Hematopoietic multipotent progenitor cell treated with erythropoietin and hydrocortisone succinate and interleukin-3 and kit ligand, for 15 days (in vitro differentiated cells): ENCODE measurements at places on chromosomes 12 and 14.
A peak's percentile ranks its signal among the peaks of the same experiment; 100 is the strongest.

DNA sequence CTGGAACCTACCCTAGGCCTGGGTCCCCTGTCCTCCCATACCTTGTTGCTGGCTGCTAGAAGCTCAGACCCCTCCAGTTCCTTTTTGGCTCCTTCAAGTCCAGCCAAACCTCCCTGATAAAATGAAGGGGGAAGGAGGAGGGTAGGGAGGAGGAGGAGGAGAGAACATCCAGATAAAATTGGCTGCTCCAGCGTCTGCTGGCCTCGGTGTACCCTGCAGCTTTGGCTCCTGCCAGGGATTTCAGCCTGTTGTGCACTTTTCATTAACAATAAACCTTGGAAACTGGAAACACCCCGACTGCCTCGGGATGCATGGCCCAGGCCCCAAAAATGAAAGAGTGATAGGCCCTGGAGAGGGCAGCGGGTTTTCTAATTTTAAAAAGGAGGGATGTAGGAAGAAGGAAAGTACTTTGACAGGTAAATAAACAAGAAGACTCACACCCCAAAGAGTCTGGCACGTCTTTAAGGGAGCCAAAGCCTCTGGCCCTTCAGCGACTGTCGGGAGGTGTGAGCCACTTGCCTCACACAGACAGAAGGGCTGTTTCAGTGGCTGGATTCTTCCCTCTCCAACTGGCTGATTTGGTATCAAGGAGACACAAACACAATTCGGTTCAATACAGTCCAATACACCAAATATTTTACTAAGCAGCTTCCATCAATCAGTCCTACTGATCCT lies 49.8 kb downstream of the NUAK1 start:
- no peak for DNase-seq

- no peak for DNase-seq
Measured at GRCh38 chr12:69278814-69279782, 39.7 kb downstream of the CPSF6 start.

DNA sequence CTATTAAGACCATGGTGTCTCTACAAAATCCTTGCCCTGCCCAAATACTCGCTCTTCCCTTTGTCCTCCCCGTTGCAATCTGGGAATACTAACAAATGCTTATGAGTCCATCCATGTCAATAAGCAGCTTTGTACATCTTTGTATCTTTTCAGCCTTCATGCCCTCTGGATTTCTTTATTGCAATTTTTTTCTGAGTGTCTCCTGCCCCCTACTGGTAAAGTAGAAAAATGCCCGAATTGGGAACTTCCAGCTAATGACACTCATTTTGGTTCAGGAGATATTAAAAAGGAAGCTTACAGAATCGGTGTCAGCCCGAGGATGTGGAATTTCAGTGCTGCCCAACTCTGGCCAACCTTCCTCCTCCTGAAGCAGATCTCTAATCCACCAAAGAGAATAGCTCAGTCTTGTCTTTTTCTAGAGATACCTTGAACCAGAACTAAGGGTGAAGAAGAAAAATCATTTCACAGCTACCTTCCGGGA lies 46.0 kb downstream of the SH2B3 start:
- peak; percentile 83 for DNase-seq

GRCh38 chr12:45298721-45299692 lies 83.1 kb downstream of the ANO6 start:
- DNase-seq = no peak

DNA sequence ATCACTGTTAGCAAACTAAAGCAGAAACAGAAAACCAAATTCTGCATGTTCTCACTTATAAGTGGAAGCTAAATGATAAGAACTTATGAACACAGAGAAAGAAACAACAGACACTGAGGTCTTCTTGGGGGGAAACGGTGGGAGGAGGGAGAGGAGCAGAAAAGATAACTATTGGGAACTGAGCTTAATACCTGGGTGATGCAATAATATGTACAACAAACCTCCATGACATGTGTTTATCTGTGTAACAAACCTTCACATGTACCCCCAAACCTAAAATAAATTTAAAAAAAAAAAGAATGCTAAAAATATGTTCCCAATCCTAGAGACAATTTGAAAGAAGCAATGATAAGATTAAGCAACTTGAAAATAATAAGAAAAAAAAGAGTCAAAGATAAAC lies 89.5 kb downstream of the SOX5 start:
- DNase-seq = no peak

GRCh38 chr12:130179621-130180020 lies 17.4 kb downstream of the FZD10 start:
- no peak for DNase-seq

DNA sequence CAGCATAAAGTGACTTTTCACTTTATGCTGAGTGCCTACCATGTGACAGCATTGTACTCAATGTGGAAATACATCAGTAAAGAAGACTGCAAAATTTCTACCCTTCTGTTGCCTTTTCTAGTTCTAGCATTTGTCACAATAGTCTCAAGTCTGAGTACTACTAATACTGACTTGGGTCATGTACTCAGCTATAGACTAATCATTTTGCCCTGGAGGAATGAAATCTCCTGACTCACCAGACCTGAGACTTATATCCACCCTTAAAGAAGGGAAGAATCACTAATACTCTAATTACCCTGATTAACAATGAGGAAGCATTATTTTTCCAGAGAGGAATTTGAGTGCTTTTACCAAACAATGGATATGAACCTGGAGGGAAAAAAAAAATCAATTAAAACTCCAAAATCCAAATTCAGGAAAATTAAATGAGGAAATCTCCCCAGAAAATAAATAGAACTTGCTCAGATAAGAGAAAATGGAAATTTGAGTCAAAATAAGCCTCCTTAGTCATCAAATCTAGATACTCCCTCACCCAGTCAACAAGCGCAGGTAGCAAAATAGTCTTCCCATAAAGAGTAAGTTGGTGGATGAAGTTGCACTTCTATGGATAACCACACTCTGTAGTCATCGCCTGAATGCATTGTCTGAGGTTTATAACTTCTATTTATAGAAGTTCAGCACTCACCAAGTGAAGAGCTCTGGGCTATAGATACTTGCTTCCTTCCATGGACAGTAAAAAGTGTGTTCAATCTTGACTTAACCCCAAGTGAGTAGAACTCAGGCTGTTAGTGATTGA lies 386.6 kb downstream of the SYT1 start:
- no peak for DNase-seq

GRCh38 chr12:15044471-15044870 lies 71.6 kb downstream of the PDE6H start:
- DNase-seq = no peak

GRCh38 chr12:132771126-132771838 lies 9.7 kb upstream of the ANKLE2 start:
- DNase-seq = no peak

- no peak for DNase-seq
Measured at GRCh38 chr12:88419794-88420193, 160.5 kb downstream of the KITLG start.

- DNase-seq = no peak
Measured at GRCh38 chr12:60977966-60978365, 1282.2 kb upstream of the USP15 start.

DNA sequence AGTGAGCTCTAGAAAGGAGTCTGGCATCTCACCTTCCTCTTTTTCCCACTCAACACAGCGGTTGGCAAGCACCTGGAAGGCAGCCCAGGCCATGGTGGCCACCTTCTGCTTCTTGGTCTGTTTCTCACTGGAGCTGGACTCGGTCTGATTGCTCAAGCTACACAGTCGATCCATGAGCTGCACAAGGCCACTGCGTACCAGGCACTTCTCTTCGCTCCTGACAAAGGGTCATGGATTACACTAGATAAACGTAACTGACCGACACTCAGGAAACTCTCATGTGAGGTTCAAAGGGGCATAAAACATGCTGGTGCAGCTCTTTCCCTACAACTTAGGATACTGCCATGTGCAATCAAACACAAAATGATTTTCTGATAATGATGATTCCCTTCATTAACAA lies 113.7 kb downstream of the TRAFD1 start:
- no peak for DNase-seq

- DNase-seq = no peak
Measured at GRCh38 chr12:107080299-107080698, 13.1 kb downstream of the CRY1 start.

- DNase-seq = no peak
Measured at GRCh38 chr14:83611491-83611890, 1918.5 kb upstream of the FLRT2 start.

GRCh38 chr12:8823565-8824300 lies 1.3 kb downstream of the A2ML1 start:
- DNase-seq = peak; percentile 67

DNA sequence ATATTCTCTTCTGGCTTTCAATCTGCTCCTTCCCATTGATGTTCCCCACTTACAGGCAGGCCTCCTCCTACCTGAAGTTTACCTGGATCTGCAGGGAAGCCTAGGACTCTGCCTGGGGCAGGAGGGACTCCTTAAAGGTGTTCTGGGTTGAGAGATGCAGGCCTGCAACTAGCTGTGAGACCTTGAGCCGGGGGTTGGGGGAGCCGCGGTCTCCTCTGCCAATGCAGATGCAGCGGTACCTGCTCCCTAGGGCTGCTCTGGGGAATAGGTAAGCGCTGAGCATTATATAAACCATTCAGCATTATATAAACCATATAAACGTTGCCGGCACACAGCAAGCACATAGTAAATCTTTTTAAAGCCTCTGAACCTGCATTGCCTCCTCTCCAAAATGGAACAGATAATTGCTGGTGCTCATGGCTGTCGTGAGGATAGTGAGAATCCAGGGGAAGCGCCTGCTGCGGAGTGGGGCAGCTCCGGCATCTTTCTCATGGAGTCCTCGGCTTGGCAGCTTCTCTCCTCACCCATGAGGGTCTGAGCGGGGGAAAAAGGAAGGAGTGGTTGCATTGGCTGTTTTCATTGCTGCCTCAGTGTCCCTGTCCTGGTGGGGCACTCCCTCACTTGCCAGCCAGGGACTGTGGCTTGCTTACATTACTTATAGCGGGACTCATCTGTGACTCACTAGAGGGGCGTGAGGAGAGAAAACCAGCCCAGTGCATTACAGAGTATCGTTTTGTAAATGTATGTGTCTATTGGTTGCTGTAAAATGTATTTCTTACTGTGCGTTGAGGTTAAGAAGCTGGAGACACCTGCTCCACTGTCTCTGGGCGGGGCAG lies 12.5 kb upstream of the KRT80 start:
- no peak for DNase-seq

DNA sequence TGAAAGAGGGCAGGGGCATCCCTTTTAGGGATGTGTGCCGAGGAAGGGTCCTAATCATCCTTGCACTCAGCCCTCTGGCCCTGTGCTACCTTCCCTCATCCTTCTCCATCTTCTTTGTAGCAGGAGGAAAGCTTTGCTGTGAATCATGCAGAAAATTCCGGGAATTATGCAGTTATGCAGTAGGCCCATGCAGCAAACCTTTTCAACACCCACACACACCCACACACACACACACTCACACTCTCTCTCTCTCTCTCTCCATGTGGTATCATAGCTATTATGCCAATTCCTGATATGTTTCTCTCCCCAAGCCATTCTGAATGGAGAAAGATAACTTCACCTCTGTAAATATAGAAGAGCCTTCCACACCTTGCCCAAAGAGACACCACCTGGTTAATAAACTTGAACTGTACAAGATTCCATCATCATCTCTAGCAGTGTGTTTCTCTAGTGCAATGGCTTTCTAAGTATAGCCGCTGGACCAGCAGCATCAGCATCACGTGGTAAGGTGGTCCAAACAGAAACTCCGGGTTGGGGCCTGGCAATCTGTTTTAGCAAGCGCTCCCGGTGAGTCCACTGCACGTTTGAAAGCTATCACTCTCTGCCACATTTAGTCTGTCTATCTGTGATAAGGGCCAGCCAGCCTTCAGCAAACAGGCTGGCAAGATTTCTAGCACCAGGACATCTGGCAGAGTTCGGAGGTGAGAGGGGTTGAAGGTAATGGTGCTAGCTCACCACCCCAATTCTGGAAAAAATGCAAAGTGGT lies 57.6 kb downstream of the MDM2 start:
- DNase-seq = peak; percentile 86

GRCh38 chr12:94405413-94406116 lies 54.1 kb downstream of the CEP83 start:
- no peak for DNase-seq

- no peak for DNase-seq
Measured at GRCh38 chr12:9870286-9870866, 1.2 kb upstream of the CLEC2B start.

DNA sequence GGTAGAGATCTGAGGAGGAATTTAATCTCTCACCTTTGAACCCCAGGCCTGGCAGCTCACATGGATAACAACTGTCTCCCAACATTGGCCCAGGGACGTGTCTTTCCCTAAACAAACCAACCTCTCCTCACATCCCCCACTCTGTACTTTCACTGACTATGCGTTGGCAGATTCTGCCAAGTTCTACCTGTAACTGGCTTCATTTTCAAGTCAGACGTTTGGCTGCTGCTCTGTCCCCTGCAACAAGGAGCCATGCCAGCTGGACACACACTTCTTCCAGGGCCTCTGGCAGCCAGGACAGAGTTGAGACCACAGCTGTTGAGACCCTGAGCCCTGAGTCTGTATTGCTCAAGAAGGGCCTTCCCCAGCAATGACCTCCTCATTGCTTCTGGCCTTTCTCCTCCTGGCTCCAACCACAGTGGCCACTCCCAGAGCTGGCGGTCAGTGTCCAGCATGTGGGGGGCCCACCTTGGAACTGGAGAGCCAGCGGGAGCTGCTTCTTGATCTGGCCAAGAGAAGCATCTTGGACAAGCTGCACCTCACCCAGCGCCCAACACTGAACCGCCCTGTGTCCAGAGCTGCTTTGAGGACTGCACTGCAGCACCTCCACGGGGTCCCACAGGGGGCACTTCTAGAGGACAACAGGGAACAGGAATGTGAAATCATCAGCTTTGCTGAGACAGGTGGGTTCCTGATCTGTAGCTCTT lies at the start of gene INHBC:
INHBC (plus strand) TSS at position 268 of the 707 bp plus-strand sequence; CDS start at position 371, 103 bp downstream.
- DNase-seq = no peak

DNA sequence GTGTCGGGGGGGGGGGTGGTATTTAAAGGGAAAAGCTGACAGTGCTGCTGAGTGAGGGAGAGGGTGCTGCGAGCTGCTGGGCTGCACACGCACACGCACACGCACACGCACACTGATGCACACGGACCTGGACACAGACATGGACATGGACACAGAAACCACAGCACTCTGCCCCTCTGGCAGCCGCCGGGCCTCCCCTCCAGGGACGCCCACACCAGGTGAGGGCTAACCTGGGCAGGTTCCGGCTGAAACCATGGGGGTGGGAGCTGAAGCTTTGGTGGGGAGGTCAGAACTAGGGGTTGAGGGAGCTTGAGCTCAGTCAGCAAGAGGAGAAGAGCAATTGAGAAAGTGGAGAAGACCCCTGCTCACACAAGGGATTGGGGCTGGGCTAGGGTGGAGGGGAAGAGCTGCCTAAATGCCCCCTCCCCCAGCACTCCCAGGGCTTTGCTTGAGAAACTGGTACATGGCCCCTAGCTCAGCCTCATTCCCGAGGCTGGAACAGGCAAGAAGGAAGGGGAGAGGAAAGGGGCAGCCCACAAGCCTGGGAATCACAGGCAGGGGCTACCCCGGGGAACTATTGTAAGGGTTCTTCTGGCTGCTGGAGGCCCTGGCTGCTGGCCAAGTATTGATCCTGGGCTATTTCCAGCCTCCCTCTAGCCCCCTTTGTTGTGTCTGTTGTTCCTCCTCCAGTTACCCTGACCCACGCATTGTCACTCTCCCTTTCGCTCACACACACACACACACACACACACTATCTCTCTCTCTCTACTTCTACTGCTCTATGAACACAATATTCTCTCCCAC lies at the start of gene REM2:
REM2 (plus strand) TSS at position 50 of the 804 bp plus-strand sequence; CDS start at position 116, 66 bp downstream.
- no peak for DNase-seq
